ENCODE measurements at places on chromosomes 2 and 18.

DNA sequence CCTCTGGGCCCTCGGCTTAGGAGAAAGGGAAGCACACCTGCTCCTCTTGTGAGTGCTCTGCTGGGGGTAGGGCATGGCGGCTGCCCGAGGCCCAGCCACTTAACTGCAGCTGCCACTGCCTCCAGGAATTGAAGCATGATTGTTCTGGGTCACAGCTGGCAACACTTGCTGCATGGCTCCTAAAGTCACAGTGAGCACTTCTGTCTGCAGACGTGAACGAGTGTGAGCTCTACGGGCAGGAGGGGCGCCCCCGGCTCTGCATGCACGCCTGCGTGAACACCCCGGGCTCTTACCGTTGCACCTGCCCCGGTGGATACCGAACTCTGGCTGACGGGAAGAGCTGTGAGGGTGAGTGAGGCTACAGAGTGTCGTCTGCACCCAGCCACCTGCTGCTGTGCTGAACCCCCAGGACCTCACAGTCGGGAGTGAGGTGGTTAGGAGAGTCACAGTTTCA is 44.4 kb downstream of the FBLN7 start:
- DNase-seq: no peak

DNA sequence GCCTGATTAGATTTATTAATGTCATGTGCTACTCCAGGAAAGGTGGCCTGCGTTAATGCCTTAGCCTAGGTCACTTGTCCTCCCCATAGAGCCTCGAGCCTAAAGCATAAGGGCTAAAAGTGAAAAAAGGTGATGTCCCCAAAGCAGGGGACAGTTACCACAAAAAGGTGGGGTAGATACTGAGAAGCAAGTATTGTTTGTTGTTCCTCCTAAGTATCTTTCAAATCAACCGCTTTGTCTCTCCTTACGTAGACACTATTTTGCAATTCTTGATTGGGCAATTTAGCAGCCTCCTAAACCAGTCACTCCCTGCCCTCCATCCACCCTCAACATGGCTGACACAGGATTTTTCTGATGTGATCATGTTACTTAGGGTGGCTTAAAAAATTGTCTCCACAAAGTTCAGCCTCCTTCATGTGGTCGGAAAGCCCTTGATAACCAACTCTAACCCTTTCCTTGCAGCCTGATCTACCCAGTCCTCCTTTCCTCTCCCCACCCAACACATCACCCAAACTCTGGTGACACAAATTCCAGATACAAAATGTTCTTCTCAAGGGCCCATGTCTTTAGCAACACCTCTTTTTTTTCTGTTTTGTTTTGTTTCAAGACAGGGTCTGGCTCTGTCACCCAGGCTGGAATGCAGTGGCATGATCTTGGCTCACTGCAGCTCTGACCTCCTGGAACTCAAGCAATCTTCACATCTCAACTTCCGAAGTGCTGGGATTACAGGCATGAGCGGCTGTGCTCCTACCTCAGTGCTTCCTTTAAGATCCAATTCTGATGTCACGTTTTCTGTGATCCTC is 6.9 kb downstream of the INHA start:
- no peak for DNase-seq

DNA sequence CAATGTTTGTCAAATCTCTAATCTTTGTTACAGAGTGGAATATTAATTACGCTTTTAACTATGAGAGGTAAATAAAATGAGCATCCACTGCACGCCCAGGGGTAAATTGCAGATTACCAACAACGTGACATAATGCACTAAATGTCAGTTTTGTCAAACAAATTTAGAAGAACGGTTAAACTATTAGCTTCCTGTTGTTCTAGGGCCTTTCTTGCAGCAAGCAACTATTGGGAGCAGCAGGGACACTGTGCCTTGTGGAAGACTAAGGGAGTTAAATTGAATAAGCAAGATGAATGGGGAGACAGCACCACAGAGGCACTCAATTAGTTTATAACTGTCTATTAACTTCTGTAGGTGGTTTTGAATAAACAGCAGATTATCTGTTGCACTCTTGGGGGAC is 391.0 kb upstream of the RAB12 start:
- DNase-seq: no peak

GRCh38 chr2:178193823-178194599 is at the start of gene OSBPL6:
Gene OSBPL6 (plus strand): TSS chr2:178194512. CDS start chr2:178306185, 111,673 bp downstream.
- DNase-seq: peak; percentile 86

DNA sequence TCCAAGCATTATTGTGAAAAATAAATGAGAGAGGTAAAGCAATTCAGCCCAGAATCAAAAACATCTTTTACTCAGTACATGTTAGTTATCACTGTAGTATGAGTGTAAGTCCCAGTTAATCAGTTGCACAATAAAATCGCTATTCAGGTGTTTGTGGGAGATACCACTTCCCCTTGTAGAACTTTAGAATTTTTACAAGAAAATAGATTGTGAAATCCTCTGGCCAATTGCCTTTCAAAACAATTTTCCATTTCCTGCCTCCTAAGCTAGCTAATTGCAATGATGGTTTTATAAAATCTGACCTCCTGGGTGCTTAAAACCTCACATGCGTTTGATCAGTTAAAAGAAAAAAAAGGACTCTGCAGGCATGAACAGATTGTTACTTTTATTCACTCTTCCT is 332.5 kb downstream of the PID1 start:
- no peak for DNase-seq

- no peak for DNase-seq
Measured at GRCh38 chr2:120869730-120870466, 134.2 kb downstream of the GLI2 start.

GRCh38 chr2:207432453-207432852 is 97.3 kb upstream of the CREB1 start:
- no peak for DNase-seq

DNA sequence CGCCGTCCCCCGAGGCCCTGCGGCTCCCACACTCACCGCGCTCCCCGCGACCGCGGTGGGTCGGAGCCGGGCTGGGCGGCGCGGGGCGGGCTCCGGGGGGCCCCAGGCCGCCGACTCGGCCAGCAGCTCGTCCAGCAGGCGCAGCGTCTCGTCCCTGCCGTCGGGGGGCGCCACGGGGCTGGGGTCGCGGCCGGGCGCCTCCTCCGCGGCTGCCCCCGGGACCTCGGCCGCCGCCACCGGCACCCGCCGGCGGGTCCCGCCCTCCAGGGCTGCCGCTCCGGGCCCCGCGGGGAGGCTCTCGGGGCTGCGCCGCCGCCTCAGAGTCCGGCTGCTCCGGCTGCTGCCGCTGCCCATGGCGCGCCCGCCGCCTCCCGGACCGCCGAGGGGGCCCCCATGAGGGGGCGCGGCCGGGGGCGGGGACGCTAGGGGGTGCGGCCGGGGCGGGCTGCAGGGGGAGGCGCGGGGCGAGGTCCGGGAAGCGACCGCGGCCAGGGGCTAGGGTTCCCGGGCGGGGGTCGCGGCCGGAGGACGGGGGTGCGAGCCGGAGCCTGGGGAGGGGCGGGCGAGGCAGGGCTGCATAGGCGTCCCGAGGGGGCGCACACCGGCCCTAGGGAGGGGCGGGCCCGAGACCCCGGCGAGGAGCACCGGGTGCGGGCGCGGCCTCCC is at the start of gene CYS1:
TSS of gene CYS1 (minus strand) at position 542 of the 666 bp plus-strand sequence. CDS start at position 354, 188 bp downstream.
- DNase-seq: no peak

DNA sequence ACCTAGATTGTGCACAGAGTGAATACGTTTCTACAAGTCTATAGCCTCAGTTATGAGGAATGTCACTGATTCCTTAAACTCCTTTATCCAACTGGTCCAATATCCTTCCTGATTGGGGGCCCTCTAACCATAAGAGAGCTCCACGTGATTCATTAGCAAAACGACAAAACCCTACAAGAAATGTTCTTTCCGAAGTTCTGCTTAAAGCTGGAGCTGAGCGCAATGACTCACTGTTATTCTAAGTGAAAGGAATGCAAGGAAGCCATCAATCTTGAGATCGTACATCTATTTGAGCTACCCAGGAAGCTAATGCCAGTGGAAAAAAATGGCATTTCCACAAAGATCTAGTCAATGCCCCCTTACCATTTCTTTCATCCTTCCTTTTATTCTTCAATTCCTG is 354.9 kb upstream of the CDH20 start:
- no peak for DNase-seq

- peak; percentile 56 for DNase-seq
Measured at GRCh38 chr18:7568426-7568825, 1.3 kb downstream of the PTPRM start.

GRCh38 chr2:181992776-181993175 is 7.1 kb downstream of the PPP1R1C start:
- DNase-seq: no peak

DNA sequence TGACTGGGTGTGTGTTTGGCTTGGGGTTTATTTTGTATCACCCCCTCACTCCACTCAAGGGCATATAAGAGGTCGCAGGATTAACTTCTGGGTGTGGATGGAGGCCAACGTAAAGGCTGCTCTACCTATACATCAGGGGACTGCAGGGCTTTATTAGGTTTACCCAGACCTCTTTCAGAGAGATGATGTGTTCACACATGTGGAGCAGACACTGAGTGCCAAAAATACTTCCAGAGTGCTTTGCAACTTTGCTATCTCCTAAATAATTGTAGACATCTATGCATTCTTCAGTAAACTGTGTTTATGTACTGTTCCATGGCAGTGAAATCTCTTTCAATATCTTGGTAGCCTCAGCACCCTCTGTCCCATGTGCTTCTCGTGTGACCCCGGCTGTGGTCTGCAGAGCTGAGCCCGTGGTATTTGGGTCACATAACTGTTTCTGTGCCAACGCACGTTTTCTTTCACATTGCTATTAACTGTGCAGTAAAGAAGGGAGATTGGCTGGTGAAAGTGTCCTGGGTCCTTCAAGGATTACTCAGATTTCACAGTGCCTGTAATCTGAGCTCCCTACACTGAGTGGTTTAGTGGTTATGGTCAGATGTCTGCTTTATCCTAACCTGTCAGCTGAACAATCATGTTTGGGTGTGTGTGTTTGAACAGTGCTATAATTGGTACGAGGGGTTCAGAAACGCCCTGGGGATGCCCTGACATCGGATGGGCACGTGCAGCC is 208.1 kb downstream of the VAPA start:
- no peak for DNase-seq

DNA sequence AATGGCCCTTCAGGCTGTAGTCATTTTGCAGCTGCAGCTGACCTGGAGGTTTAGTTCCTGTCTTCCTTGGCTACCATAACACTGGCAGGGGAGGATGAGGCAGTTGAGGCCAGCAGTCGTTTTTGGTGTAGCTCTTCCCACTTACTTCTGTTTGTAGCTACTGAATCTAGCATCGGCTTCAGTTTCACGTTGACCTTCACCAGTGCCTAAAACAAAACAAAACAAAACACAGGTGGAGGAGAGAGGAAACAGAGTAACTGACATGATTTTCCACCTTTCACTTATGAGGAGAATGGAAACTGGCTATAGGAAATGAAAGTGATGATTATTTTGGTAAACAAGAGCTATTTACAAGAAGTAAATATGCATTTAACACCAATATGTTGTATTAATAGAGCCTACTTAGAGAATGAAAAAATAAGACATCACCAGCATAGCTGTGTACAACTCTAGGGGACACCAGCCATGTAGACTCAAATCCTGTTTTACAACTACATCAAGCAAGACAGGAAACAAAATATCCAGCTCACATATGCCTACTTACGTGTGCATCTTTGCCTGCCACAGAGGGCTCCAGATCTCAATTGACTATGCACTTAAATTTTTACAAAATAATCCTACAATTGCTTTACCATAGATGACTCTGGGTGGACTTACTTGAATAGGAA is 236.9 kb downstream of the AGPS start:
- DNase-seq: no peak

DNA sequence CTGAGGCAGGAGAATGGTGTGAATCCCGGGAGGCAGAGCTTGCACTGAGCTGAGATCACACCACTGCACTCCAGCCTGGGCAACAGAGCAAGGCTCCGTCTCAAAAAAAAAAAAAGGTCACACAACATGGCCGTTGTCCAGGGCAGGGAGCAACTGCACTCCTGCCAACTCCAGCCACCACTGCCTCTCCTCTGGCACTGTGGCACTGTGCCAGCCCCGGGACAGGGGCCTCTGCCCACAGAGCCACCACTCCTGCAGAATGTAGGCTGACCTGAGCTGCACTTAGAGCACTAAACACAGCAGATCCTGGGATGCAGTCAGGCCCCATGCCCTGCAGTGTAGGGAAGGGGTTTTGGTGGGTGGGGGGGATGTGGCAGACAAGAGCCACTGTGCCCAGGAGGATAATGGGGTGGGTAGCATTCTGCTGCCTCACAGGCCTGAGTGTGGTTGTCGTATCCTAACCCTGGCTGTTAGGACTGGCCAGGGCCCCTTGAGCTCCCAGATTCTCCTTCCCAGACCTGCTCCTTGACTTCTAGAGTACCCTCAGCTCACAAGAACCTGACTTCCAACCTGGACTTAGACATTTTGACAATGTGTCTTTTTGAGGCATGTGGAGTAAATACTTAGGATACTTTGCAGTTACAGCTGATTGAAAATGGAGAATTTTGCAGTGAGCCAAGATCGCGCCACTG is 69.4 kb upstream of the SH3RF3 start:
- DNase-seq: peak; percentile 77

DNA sequence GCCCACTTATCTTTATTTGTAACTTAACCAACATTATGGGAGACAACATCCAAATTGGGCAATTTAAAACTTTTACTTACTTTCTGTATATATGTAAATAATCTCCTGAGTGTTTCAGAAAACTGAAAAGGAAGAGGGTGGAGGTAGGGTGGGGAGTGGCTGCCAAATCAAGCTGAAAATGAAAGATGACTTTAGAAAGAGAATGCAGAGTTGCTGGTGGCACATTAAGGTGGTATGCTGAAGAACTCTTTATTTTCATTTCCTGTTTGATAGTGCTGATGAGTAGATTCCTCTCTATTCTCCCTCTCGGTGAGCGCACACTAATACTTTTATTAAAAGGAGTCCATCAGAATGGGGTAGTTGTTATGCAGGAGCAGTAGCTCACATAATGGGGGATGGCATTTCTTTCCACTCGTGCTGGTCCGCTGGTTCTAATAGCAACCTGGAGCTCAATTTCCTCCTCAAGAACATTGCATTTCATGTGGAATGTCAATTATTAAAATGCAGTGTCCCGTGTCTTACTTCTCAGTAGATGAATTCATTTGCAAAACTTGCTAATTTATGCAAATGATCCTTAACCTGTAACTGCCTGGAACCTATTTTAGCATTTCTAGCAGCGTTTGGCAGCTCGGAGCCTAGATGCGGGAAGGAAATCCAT is 466.9 kb upstream of the HNRNPA3 start:
- DNase-seq: no peak

GRCh38 chr2:216881411-216881810 is 21.5 kb upstream of the TNP1 start:
- DNase-seq: no peak

- no peak for DNase-seq
Measured at GRCh38 chr2:71697106-71698004, 244.0 kb downstream of the DYSF start.

DNA sequence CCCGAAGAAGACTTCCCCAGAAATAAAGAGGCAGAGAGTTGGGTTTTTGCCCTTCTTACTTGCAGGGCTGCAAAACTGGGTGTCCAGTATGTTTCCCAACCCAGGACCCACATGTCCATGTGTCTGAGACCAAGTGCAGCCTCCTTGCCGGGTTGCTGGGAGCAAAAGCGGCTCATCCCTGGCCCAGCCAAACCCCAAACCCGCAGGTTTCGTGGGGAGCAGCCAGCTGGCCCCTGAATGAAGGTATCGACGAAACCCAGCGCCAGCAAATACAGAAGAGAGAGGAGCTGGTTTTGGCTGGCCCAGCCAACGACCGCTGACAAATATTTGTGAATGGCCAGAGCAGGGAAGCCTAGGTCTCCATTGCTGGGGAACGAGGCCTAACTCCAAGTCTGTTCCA is 197.1 kb downstream of the SMAD7 start:
- DNase-seq: no peak
